ENCODE measurements at places on chromosomes 11 and 22.

GRCh38 chr11:95544095-95544856 lies 245.3 kb downstream of the FAM76B start:
- no peak for DNase-seq

DNA sequence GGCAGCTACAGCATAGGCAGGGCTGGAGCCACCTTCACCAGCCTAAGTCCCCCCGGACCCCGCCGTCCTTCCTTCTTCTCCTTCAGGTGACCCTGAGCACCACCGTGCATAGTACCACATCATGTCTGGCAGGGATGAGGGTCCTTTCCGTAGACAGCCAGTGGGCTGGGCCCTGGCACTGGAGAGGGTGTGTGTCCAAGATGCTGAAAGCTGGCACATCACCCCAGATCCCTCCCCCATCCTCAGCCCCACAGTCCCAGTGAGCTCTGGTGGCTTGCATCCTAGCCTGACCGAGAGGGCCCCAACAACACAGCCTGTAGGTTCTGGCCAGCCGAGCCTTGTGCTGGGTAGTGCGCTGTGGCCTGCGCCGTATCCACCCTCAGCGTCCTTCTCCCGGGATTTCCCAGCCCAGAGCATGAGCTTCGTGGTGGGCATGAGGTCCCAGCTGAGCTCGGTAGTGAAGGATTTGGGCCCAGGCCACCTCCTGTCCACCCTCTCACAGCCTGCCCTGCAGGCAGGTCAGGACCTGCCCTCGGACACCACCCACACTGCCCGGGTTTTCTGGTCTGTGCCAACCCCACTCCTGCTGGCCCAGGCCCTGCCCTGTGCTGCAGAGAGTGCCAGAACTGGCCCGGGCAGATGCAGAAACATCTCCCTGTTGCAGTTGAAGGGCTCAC lies 1124.3 kb downstream of the BRD1 start:
- no peak for DNase-seq

GRCh38 chr11:114433376-114433775 lies 5.9 kb upstream of the REXO2 start:
- no peak for DNase-seq

DNA sequence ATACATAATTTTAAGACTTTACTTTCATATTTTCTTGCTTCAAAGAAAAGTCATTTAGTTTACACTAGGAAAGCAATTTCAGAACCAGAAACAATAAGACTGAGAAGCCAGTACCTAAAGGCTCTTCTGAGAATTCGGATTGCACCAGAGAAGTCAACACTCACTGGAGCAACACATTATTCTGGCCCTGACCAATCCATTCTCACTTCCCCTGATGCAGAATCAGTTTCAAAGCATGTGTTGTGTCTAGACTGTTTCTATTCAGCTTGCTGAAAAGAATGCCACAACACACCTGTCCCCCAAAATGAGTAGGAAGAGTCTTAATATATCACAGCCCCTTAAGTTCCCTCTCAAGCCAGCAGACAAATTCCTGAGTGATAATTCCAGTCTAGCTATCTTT lies 1074.3 kb upstream of the TENM4 start:
- no peak for DNase-seq

GRCh38 chr22:18110194-18110953 lies at the start of gene TUBA8:
TUBA8 (plus strand) TSS chr22:18110809; CDS start chr22:18110866, 57 bp downstream.
- DNase-seq = peak; percentile 18

GRCh38 chr11:75839851-75840250 lies 24.8 kb downstream of the UVRAG start:
- no peak for DNase-seq

DNA sequence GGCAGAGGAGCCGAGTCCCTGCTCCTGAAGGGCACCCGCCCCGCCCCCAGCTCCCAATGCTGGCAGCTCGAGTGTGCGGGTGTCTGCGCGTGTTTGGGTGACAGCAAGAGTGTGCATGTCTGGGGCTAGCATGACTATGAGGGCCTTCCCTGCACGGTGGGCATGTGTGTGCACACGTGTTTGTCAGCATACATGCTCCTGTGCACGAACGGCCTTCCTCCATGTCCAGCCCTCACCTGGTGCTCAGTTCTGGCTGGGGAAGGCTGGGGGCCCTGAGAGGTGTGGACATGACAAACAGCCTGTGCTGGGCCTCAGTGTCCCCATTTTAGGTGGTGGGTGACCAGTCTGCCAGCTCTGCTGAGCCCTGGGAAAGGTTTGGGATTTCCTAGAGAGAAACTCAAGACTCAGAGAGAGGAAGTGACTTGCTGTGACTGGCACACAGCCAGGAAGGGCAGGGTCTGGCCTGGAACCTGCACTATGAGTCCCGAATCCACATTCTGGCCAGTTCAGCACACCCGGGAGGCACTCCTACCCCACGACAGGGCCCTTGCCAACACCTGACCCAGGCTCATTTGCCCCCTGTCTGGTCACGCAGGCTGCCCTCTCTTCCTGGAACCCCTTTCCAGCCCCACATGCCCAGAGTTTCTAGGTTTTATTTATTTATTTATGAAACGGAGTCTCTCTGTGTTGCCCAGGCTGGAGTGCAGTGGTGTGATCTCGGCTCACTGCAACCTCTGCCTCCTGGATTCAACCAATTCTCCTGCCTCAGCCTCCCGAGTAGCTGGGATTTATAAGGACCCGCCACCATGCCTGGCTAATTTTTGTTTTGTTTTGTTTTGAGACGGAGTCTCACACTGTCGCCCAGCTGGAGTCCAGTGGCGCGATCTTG lies 3.3 kb upstream of the SHISA8 start:
- no peak for DNase-seq

DNA sequence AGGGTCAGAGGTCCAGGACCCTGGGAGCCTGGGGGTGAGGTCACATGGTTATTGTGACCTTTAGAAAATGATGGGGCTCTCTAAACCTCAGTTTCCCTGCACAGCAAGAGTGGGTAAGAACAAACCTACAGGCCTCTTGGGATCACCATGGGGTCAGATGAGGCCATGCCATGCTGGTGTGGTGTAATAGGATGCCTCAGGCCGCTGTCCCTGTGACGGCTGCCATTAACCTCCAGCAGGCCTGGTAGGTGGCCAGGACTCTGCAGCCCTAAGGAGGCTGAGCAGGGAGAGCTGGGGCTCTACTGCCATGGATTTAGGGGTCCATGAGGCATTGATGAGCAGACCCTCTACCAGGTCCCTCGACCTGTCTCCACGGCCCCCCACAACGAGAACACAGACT lies 265.5 kb downstream of the CTTN start:
- no peak for DNase-seq

GRCh38 chr11:107924306-107924705 lies 3.9 kb upstream of the RAB39A start:
- no peak for DNase-seq

GRCh38 chr22:38612217-38613006 lies 42.4 kb upstream of the DMC1 start:
- DNase-seq = no peak

DNA sequence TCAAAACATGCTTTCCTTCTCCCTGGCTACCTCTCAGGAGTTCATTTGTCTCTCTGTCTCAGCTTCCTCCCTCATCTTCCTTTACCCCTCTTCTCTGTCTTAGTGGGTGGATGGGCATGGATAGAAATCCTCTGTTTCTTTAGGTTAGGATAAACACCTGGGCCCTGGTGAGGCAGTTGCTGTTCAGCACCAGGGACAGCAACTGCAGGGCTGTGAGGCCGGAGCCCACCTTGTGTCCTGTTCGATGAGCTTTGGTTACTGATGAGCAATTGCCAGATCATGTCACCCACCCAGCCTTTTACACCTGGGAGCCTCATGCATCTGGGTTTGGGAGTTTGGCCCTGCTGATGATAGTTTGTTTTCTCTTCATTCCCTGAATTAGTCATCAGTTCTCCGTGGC lies 6.1 kb upstream of the CRYBB3 start:
- no peak for DNase-seq

GRCh38 chr11:19970944-19971343 lies 189.3 kb downstream of the DBX1 start:
- DNase-seq = no peak

- no peak for DNase-seq
Observed at GRCh38 chr22:49404576-49405241, 423.0 kb downstream of the BRD1 start.

DNA sequence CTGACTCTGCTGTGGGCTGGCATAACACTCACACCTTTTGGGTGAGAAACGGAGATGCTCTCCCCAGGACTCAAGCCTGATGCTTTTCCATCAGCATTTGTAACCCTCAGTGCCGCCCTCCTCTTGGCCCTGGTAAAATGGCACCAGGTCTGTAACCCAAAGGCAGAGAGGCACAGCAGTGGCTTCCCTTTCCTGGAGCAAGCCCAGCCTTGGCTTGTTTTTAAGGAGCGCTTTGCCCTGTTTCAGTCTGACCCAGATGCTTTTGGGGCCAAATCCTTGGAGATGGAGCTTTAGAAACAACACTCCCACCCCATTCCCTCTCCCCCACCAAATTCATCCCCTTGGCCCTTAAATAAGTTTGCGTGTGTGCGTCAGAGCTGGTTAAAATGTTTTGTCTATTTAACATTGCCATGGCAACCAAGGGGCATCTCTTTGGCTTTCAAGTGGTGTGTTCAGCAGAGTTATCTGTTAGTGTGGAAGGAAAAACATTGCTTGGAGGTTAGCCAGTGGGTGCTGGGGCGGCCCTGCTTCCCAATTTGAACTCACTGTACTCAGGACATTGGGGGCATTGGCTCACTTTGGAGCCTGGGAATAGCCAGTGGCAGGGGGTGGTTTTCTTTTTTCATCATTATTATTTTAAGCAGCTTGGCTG lies 134.1 kb downstream of the NAV2 start:
- no peak for DNase-seq

- DNase-seq = no peak
Observed at GRCh38 chr22:17436981-17437412, 67.7 kb downstream of the CECR2 start.

GRCh38 chr11:10925149-10925926 lies 67.5 kb upstream of the ZBED5 start:
- no peak for DNase-seq

DNA sequence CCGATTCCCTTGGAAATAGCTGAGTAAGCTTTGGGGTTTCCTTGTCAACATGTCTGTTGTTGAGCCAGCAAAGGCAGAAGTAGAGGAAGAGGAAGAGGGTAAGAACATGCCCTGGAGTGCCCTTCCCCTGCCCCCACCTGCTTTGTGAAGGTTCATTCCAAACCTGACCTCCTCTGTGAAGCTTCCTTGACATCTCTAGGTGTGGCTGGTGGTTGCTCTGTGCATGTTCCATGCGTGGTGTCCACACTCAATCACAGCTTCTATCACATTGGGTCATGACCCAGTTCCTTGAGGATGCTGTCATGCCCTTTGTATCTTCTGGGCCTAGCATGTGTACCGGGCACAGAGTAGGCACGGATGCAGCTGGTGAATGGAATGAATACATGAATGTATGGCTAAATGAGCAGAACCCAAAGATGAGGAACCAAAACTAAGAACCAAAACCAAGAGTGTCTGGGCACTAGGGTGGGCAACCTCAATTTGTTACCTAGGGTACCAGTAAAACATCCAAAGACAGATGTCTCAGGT lies 23.7 kb upstream of the FXYD6 start:
- DNase-seq = no peak

DNA sequence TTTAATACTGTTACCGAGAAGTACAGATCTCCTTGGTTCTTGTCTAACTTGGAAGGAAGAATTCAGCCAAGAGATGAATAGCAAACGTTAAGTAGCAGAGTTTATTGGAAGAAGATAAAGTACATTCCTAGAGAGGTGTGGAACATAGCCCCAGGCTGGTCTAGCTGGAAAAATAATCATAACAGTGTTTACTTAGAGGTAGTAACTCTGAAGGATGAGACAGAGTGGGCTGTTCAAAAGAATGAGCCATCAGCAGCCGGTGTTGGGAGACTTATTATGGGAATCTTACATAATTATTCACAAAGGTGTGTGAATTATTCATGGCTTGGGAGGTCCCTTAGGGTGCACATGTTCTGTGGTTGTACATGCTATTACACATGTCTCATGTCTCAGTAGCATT lies 276.5 kb downstream of the LUZP2 start:
- DNase-seq = no peak

DNA sequence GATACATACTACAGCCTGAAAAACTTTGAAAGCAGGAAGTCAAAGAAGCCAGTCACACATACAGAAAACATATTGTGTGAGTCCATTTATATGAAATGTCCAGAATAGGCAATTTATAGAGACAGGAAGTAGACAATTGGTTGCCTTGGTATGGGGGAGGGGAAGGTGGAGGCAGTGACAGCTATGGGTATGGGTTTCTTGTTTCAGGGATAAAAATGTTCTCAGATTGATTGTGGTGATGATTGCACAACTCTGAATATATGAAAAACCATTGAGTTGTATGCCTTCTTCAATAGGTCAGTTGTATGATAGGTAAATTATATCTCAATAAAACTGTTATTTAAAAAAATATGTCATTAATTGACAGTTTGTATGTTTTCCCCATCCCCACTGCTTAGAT lies 137.6 kb downstream of the SNX19 start:
- DNase-seq = no peak

- DNase-seq = no peak
Observed at GRCh38 chr11:45692808-45693453, 27.5 kb upstream of the CHST1 start.

DNA sequence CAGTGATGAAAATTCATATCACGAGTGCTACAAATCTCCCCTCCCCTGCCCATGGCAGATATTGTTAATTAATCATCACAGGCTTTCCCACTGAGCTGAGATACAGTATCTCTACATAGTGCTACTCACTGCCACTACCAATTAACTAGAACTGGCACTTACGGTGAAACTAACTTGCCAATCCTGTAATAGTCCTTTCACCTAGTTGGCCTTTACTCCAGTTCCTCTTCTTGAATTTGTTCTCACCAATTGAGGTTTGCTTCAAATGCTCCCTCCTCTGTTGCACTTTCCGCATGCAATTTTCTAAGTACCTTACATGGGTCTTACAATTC lies 11.9 kb upstream of the PRRG4 start:
- no peak for DNase-seq

DNA sequence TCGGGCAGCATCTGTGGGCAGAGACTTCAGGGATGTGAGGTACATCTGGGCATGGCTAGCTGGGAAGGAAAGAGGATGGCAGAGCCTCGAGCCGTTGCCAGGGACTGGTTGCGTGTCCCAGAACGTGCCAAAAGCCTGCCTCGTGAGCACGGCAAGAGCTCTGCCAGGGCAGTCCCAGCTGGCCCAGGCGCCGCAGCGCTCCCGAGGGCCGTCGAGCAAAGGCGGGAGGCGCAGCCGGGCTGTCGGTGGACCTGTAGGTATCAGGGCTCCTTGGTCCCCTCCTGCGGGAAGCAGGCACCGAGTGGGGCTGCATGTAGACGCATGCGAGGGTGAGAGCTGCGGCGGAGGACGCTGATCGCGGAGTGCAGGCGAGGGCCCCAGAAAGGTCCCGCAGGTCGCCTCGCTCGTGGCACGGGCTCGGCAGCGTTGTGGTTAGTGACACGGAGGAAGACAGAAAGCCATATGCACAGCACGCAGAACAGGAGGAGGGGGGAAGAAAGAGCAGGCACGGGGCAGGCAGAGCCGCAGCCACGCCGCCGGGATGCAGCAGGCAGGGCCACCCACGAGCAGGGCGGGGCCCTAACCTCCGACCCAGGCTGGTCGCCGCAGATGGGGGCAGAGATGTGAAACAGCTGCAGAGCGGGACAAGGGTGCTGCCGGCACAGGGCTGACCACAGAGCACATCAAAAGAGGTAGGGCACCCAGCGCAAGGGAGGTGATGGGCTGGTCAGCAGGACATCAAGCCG lies 18.0 kb downstream of the LSP1 start:
- no peak for DNase-seq

- DNase-seq = no peak
Observed at GRCh38 chr22:36341640-36342041, 46.1 kb downstream of the MYH9 start.

- DNase-seq = no peak
Observed at GRCh38 chr22:49934160-49934890, 15.9 kb downstream of the CRELD2 start.

Measured in stimulated activated CD4-positive, alpha-beta T cell treated with anti-CD3 and anti-CD28 coated beads, Interleukin-1b, Interleukin-23, amount 100 ng/mL, for 1 hour (primary cell).